ENCODE measurements at places on chromosomes 7 and 10.

- DNase-seq: no peak
These were observed 2.2 kb downstream of the BTRC start for GRCh38 chr10:101356132-101356531.

GRCh38 chr10:101974091-101974971 lies 81.6 kb downstream of the ARMH3 start:
- no peak for DNase-seq

DNA sequence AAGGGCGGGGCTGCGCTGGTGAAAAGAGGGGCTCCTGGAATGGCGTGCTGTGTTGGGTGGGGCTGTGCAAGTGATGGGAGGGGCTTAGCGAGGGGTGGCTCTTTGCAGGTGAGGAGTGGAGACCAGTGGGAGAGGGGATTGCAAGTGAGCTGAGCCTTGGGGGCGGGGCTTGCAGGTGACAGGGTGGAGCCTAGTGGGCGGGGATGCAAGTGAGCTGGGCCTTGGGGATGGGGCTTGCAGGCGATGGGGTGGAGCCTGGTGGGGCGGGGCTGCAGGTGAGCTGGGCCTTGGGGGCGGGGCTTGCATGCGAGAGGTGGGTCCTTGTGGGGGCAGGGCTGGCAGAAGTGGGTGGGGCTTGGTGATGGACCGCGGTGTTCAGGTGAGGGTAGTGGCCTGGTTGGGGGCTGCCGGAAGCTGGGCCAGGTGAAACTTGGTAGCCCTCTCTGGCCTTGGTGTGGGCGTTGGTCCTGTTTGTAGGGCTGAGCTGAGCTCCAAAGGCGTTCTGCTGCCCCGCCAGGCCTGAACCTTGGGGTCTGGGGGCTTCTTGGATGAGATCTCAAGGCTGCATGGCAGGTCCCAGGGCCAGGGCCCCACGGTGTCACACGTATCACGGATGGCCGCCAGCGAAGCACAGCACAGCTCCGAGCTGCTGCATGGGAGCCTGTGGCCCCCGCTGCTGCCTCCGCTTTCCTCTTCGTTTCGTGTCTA lies 743 bp upstream of the PITRM1 start:
- DNase-seq: peak; percentile 97

DNA sequence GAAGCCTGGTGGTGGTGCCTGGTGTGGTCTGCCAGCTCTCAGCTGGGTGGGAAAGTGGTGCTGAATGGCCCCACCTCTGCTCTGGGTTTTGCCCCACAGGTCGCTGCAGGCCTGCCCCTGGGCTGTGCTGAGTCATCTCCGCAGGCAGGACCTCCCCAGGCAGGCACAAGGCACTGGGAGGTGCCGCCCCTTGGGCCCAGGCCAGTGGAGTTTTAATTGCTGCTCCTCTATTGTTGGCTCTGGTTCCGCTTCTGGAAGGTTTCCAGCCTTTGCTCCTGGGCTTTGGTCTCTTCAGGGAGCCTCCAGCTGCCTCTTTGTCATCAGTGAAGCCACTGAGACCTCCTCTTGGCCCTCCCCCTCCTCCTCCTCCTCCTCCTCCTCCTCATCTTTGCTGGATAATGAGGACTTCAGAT lies 180.3 kb upstream of the GRB10 start:
- DNase-seq: no peak

GRCh38 chr7:158246272-158246959 lies 341.2 kb downstream of the PTPRN2 start:
- DNase-seq: no peak

DNA sequence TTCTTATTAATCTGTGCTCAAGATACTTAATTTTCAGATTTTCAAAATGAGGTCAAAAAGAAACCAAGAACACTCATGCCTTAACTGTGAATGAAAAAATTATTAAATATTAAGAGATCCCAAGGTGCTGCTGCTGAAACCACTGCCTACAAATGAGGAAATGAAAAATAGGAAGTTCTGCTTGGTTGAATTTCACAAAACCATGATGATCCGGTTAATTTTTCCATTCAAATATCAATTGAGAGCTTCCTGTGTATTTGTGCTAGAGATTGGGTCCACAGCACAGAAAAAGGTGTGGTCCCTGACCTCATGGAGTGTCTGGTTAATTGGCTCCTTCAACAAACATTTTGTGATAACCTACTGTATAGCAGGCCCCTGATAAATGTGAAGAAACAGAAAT lies 132.7 kb upstream of the YAE1 start:
- DNase-seq: no peak

GRCh38 chr7:100603726-100604027 lies 1.5 kb downstream of the PCOLCE start:
- no peak for DNase-seq

DNA sequence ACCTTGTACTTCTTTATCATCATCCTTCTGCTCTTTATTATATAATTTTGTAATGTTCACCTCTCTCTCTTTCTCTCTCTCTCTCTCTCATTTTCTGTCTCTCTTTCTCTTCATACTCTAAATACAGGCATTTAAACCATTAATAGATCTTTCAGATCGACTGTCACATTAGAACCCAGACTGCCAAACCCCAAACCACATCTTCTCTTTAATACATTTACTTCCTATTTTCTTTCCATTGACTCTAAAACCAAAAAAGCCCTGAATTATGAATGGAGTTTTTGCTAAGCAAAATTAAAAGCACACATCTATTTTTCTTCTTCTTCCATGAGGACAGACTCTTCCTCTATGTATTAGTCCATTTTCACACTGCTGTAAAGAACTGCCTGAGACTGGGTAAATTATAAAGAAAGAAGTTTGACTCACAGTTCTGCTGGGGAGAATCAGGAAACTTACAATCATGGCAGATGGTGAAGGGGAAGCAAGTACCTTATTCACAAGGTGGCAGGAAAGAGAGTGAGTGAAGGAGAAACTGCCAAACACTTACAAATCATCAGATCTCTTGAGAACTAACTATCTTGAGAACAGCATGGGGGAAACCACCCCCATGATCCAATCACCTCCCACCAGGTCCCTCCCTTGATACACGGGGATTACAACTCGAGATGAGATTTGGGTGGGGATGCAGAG lies 272.7 kb upstream of the MGMT start:
- DNase-seq: no peak

DNA sequence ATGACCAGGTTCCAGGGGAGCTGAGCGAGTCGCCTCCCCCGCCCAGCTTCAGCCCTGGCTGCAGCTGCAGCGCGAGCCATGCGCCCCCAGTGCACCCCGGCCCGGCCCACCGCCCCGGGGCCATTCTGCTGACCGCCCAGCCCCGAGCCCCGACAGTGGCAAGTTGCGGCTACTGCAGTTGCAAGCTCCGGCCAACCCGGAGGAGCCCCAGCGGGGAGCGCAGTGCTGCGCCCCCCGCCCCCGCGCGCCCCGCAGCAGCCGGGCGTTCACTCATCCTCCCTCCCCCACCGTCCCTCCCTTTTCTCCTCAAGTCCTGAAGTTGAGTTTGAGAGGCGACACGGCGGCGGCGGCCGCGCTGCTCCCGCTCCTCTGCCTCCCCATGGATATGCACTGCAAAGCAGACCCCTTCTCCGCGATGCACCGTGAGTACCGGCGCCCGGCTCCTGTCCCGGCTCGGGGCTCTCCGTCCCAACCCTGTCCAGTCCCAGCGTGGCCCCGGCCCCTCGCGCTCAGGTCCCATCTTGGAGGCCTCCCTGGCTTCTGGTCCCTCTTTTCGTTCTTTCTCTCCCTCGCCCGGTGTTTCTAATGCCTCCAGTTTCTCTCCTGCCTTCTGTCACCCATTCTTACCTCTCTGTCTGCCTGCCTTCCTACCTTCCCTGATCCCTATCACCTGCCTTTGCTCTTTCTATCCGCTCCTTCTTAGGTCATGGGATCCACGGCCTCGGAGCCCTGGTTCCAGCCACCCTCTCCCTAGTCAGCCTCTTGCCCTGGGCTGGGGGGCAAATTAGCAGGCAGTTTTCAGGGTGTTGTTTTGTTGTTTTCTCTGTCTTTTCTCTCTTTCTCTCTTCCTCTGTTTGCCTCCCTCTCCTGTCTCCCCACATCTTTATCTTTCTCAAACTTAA lies 751 bp downstream of the PAX2 start:
- DNase-seq: no peak

- no peak for DNase-seq
These were observed 131.8 kb upstream of the ZEB1 start for GRCh38 chr10:31187182-31187581.

DNA sequence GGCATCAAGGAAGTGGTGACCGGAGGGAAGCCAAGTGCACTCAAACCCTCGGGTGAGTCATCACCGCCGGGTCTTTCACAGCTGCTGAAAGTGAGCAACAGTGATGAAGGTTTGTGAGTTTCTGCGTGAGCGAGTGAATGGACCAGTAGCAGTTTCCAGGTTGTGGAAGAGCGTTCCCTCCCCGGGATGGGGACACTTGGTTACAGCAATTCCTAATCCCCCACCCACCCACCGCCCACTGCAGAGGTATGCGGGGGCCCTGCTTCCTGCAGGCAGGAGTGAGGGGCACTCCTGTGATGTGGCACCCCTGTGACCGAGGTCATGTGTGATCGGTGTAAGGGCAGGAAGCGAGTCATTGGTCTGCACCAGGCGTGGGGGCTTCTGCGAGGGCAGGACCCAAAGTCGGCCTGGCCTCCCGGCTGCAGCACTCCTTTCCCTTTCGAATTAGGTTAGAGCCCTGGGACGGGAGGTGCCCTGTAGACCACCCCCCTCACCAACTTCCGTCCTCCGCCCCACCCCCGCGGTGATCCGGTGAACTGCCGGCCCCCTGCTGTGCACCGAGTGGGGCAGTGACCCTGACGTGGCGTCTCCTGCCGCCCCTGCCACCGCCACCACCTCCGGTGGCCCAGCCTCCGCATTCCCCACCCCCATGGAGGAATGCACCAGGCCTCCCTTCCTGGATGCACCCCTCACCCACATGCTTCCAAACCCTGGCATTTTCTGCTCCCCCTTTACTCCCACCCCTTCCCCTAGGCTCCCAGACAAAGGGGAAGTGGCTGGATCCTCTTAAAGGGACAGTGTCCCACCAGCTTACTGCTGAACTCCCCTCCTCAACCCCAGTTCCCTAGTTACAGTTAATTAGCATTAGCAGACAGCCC lies 10.9 kb downstream of the LIMK1 start:
- DNase-seq: no peak

GRCh38 chr7:24840563-24840962 lies 83.3 kb upstream of the GSDME start:
- no peak for DNase-seq

DNA sequence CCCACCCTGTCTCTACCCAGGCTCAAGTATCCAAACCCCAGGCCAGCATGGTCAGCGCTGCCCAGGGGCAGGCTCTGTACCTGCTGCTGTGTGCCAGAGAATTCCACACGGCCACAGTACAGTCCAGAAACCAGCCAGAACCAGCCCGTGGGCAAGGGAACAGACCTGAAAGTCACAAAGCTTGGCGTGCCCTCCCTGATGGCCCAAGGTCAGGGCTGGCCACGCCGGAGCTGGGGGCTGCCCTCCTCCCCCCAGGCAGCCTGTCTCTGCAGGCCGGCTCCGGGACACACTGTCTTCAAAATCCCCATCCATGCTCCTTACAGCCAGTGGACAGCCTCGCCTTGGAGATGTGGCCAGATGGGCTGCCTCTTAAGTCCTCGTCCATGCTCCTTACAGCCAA lies 78.4 kb downstream of the CTBP2 start:
- DNase-seq: no peak

DNA sequence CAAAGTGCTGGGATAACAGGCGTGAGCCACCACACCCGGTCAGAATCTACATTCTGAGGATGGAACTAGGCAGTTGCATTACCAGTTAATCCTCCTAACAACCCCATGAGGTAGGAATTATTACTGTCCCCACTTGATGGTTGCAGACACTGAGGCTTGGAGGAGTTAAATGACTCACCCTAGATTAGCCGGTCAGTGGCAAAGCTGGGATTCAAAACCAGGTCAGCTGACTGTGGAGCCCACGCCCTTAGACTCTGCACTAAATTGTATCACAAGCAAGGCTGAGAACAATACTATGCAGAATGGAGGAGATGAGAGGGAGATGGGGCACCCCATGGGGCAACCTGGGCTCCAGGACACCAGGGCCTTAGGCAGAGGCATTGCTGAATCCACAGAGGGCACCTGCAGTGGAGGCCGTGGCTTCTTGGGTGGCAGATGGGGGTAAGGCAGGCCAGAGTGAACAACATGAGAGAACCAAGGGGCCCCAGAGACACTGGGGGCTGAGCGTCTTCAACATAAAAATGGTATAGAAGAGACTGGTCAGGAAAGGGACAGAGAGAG lies 723.4 kb downstream of the PARD3 start:
- DNase-seq: no peak

GRCh38 chr7:43701500-43701854 lies 27.8 kb downstream of the COA1 start:
- no peak for DNase-seq

Measured in NCI-H1048 (cell line).